ENCODE measurements at places on chromosomes 3 and 15.

DNA sequence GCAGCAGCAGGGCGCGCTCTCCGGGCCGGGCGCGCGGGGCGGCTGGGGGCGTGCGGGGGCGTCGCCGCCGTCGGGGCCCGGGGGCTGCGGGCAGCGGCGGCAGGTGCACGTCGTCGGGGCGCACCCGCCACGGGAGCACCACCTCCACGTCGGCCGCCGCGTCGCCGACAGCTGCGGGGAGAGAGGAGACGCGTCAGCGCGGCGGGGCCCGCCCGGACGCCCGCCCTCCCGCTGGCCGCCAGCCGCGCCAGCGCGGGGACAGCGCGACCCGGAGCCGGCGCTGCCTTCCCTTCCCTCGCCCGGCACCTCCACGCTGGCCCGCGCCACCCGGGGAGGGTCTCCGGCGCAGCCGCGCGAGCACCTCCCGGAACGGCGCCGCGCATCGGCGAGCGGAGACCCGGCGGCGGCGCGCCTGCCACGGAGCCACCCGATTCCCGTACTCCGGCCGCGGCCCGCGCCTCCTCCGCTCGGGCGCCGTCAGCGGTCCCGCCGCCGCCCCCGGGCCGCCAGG lies 481 bp downstream of the ADAMTS17 start:
- DNase-seq = no peak

DNA sequence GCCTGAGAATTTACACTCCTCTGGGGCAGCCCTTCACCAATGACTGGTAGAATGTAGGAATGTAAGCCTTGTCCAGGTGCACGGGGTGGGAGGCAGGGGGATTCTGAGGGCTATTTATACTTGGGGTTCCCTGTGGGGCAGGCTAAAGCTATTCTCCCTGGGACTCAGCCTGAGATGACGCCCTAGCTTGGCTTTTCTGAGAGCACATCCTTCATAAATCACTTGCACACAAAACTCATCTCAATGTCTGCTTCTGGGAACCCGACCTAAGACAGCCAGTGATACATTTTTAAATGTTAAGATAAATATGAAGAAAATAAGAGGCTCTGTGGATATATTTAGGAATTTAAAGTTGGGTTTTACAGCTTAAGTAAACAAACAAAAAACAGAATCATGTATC lies 16.6 kb downstream of the TMEM158 start:
- no peak for DNase-seq

DNA sequence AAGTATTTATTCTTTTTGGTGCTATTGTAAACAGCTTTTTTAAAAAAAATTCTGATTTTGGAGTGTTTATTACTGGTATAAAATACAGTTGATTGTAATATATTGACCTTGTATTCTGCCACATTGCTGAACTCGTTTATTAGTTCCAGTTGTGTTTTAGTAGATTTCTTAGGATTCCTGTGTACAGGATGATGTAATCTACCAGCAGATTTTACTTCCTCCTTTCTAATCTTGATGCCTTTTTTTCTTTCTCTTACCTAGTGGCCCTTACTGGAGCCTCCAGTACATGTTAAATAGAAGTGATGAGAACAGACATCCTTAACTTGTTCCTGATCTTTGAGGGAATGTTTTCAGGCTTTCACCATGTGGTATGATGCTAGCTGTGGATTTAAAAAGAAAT lies 70.4 kb upstream of the KY start:
- no peak for DNase-seq

DNA sequence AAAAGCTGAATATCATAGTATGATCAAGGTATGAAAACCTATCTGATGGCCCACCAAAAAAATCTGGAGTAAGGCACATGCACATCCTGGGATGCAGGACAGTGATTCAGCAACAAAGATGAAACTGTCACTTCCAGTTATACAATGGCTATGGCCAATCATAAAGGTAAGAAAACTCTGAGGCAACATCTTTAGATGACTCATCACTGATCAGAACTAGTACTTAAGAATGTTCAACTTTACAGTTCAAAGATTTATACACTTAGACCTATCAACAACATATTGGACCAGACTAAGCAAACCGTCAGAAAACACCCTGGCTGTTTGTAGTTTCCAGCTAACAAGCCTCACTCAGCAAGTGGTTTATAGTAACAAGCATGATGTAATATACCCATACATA lies 21.3 kb upstream of the PLCH1 start:
- no peak for DNase-seq

- no peak for DNase-seq
Observed at GRCh38 chr3:139123377-139124095, 78.8 kb upstream of the PRR23C start.

DNA sequence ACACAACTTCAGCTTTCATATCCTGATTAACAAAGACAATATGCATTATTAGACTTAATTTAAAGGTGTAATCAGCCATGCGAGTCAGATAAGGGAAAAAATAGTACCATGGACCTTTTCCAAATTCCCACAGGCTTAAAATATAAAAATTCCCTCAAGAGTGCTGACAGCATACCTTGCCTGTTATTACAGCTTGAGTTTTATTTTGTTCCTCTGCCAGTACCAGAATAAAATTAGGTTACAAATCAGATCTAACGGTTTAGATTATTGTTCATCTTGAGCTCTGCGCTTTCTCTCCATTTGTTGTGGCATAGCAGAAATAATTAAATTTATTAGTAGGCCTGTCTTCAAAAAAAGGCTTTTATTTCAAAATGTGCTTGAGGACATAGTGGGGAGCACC lies 250.3 kb downstream of the PTPRG start:
- no peak for DNase-seq

DNA sequence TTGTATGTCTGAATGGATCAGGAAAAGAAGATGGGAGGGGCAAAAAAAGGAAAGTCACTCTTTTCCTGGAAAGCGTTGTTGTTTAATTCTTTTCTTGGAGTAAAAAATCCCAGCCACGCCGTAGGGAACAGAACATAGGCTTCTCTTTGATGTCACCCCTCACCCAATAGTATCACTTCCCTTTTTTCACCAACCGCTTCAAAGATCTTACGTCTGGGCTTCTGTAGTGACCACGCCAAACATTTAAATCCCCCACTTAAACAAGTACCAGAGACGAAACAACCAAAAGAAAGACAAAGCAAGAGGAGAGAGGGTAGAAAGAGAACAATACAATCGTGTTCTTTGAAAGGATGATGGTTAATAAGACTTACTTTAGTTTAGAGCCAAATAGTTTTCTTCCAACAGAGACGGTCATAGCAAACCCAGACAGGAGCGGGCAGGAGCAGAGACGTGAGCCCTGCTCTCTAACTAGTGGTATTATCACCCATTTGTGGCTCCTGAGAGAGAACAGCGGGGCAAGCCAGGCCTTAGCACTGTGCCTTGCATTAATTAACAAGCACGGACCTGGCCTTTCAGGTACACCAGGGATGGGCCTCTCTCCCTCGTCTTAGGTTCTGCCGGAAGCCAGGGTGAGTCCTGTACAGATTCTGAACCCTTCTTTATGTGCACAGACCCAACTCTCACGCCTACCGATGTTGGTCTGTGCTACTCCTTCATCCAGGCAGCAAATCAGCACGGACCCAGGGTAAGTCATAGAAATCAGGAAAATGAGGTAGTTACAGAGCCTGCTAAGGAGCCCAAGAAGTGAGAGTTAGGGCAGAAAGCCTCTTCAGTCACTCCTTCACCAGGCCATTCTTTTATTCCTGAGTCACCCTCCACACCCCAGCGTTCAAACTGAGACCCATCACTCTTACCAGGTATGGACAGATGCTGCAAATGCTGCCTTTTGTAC lies 28.2 kb upstream of the BCL6 start:
- DNase-seq = no peak

DNA sequence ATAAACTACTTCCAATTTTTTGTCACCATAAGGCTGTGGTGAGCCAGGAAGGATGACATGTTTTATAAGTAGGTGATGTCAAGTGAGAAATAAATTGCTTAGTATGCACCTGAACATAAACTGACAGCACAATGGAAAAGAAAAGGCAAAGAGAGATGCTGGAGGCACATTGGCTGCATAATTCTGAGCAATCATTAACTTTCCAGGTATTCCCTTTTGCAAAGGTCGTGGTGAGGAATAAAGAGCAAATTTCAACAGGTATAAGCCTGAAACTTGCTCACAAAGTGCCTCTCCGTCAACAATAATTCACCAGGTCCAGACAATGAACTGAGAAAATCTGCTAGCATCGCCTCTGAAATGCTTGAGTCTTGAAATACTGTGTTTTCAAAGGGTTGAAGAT lies 48.2 kb downstream of the ITGB5 start:
- DNase-seq = no peak

DNA sequence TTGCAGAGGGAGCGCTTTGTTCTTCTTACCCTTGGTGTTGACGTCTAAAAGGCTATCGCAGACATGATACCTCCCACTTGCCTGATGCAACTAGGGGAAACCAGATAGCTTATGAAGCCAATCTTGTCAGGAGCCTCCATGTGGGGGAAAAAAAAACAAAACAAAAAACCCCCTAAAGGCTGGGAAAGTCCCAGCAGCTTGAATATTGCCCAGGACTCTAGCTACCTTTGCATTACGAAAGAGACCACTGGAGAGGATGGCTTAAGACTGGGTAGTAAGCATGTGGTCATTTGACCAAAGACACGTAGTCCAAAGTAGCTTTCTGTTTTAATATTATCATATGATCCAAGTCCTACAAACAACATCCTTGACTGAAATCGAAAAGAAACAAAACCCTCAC lies 120.7 kb upstream of the WNT5A start:
- DNase-seq = no peak

- no peak for DNase-seq
Observed at GRCh38 chr3:54243056-54243931, 120.9 kb downstream of the CACNA2D3 start.

GRCh38 chr3:151404316-151404715 lies 19.8 kb upstream of the P2RY12 start:
- no peak for DNase-seq

GRCh38 chr3:167609156-167609555 lies 44.6 kb downstream of the WDR49 start:
- DNase-seq = no peak

DNA sequence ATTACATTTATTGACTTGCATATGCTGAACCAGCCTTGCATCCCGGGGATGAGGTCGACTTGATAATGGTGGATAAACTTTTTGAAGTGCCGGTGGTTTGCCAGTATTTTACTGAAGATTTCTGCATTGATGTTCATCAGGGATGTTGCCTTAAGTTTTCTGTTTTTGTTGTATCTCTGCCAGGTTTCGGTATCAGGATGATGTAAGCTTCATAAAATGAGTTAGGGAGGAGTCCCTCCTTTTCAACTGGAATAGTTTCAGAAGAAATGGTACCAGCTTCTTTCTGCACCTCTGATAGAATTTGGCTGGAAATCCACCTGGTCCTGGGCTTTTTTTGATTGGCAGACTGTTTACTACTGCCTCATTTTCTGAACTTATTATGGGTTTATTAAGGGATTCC lies 250.8 kb downstream of the TBC1D5 start:
- DNase-seq = no peak

GRCh38 chr3:58144478-58145325 lies 66.1 kb downstream of the DNASE1L3 start:
- DNase-seq = no peak

- no peak for DNase-seq
Observed at GRCh38 chr15:94238539-94239118, 7.3 kb downstream of the MCTP2 start.

GRCh38 chr3:142866841-142867631 lies 21.8 kb downstream of the PCOLCE2 start:
- no peak for DNase-seq

GRCh38 chr3:77885381-77885780 lies 845.5 kb downstream of the ROBO2 start:
- DNase-seq = no peak

DNA sequence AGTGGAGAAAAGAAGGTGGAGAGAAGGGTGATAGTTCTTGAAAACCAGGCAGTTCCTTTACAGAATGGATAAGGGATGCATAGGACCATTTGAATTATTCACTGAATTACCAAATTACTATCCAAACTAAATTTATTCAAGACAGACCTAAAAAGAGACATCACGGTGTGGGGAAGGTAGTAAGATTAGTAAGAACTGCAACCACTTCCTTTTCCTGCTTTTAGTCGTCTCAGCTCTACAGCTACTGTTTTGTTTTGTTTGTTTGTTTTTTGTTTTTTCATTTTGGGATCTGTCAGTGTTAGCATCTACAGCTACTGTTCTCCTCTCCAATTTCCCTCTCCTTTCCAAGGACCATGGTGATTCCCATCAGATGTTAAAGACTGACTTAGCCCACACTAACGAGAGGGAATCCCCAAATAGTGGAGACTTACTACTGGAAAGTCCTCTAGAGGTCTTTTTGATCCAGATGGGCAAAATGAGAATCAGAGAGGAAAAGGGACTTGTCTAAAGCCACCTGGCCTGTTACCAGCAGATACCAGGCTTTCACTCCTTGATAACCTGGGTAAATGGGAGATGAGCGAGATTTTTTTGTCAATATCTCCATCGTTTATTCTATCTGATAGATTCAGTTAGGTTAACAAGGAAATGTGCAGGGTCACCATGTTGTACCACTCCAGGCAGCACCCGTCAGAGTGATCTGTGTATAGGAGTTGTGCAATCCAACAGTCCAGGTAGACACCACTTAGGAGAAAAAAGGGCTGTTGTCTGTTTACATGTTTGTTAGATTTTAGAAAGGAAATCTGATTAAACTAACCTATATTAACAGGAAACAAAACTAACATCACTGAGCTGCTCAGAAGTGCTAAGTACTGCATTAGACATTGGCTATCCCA lies 6.0 kb downstream of the HCLS1 start:
- no peak for DNase-seq

GRCh38 chr3:188350961-188351360 lies 197.0 kb downstream of the LPP start:
- DNase-seq = no peak

DNA sequence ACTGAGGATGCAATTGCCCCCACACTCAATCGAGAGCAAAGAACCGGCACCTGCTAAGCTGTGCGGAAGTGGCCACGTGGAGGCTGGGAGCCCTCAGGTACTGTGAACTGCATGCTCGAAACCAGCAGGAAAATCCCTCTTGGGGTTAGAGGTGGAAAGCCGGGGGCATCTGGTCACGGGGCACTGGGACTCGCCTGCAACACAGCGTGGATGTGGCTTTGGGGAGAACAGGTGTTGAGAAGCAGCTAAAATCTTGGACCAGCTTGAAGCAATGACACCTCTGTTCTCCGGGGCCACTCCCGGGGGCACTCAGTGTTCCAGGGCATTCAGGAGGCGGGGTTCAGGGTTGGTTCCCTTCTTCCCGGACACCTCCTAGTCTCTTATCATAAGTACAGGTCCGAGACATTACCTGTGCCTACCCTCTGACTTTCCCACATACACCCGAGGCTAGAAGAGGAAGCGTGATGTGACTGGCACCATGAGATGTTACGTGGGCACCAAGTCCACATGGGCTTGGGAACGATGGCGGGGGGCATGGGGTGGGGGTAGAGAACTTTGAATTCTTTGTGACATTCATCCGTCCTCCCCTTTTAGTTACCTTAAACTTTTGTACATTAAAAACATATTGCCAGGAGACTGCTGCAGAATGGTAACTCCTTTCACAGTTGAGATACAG lies 172.0 kb downstream of the ADAMTS17 start:
- DNase-seq = no peak

DNA sequence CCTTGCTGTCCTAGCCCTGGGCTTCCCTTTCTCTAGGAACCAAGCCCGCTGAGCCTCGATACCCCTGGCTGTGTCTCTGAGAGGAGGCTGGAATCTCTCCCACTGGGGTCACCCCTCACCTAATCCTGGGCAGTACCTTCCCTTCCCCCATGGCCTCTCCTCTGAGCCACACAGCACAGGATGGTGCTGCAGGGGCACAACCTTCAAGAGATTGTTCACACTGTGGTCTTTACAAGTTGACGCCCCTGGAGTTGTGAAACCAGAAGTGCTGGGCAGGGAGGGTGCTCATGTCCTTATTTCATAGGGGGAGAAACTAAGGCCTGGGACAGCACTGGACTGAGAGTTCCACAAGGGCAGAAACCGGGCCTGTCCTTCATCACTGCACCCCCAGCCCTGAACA lies 70.9 kb upstream of the TMEM115 start:
- DNase-seq = no peak
